Fibroblast of skin of abdomen (primary cell): ENCODE measurements at places on chromosomes 4 and X.

DNA sequence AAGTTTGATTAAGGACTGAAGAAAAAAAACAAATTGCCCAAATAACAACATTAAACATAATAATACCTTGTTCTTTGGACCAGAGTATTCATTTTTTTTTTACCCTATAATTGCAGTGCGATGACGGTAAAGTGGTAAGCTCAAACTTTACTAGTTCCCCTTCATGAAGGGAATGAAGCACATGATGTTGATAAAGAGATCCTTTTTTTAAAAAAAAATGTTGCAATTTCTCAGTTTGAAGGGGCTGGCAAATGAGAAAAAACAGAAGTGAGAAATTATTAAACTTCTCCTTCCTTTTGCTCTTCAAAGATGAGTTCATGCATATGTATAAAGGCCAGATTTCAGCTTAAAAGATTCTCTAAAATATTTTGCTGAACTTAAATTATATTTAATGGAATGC, 231.7 kb downstream of the C4orf33 start:
- DNase-seq, result no peak

DNA sequence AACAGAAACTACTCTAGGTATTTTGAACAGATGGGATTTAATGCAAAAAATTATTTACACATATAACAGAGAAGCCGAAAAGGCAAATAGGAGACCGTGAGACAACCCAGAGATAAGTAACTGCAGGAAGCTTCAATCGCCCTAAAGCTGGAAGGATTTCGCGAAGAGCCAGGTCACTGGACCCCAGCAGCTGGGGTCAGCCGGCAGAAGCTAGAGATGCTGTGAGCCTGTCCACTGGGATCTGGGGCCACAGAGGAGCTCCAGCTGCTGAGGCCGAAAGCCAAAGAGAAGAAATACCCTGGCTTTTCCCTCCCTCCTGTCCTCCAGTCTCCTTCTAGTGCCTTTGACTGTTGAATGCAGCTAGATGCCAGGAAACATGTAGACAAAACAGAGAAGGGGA, 192.8 kb upstream of the BCOR start:
- DNase-seq, result no peak

GRCh38 chr4:105474099-105474518, 247 bp upstream of the PPA2 start:
- peak; percentile 84 for DNase-seq

DNA sequence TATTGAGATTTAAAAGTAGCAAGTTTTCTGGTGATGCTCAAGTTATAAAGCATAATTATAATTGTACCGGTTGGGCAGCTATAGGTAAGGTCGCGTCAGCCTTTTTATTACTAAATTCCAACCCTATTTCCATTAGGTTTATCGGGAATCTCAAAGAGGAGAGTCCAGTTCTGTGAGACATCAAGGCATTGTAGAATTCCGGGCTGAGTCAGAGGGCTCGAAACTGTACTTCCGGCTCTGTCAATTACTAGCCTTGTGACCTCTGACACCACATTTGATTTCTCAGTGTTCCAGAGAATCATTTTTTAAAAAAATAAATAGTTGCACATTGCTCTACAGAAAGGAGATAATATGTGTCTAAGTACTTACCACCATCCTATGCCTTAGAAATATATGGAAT, 4.3 kb downstream of the IL1RAPL1 start:
- DNase-seq, result no peak

DNA sequence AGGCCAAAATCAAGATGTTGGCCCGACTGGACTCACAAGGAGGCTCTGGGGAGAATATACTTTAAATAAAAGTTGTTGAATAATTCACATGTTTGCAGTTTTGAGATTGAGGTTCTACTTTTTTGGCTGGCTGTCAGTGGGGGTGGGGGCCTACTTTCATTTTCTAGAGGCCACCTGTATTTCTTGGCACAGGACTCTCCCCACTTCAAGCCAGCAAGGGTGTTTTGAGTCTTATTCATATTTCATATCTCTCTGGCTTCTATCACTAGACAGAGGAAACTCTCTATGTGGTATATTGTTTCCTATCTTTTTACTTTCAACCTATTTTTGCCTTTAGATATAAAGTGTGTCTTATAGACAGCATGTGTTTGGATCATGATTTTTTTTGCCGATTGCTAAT, 266.4 kb downstream of the PRR32 start:
- no peak for DNase-seq

DNA sequence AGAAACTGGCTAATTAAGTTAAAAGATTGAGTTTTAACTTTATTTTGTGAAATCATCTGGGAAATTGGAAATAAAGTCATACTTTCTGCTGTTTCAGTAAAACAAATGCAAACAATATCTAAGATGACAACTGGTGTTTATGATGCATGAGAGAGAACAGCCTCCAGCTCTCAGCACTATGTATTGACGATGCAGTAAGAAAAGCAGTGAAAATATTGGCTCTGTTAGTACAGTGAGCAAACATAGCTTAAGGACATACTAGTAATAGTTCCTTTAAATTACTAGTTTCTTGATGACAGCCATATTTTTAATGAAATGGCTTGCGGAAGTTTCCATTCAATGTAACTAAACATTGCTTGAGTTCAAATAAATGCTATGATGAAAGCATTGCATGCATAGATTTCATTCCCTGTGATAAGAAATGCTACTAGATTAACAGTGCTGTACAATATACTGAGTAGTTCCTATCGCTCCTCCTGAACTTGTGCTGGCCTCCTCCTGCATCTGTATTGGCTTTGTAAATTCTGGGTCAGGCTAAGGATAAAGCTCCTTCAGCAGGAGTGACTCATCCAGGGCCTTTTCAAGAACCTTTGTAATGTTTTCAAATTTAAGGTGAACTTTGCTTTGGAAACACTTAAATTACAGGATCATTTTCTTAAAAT, 11.6 kb downstream of the ARHGAP24 start:
- peak; percentile 50 for DNase-seq

DNA sequence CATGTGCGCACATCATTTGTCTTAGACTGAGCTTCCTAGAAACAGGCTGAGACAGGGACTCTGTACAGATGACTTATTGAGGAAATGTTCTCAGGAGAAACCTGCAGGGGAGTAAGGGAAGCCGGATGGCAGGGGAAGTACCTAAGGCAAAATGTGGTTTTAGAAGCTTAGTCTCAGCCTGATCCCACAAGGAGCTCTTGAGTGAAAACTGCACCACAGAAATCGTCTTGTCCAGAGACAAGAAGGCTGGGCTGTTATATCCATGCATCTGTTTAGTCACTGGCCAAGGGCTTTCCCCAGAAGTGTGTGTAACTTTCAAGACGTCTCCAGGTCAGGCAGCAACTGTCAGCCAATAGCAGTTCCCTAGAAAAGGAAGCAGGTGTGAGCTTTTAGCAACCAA, 86.0 kb downstream of the FUNDC1 start:
- no peak for DNase-seq

GRCh38 chr4:87785731-87786509, 13.4 kb upstream of the IBSP start:
- DNase-seq, result no peak

- DNase-seq, result peak; percentile 11
Observed at GRCh38 chr4:47530801-47531200, 45.7 kb downstream of the ATP10D start.

DNA sequence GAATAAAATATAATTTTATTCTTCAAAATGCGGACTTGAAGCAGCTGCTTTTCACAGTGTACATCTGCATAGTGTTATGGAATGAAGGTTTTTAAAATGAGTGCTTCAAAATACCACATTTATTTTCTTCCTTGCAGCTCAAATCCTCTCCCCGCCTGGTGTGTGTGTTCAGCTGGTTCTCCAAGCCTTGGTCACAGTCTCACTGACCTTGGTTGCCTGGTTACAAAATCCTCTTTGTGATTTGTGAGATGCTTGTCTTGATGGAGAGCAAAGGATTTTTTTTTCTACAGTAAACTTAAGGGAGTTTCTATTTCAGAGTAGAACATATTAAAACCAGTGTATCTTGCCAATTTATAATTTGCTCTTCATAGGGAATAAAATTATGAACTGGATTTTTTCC, 139.2 kb downstream of the PCDH18 start:
- peak; percentile 75 for DNase-seq

DNA sequence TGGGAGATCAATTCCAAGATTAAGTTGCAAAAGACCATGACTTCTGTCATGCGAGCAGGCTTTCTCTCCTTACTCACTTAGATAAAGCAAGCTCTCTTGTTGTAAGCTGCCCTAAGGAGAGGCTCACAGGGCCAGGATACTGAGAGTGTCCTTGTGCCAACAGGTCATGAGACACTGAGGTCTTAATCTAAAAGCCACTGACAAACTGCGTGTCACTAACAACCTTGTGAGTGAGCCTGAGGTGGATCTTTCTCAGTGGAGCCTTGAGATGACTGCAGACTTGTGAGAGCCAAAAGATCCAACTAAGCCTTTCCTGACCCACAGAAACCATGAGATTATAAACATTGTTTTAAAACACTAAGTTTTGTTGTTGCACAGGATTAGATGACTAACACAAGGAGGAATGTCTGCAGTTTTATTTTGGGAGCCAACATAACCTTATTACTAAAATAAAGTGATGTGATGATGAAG, 170.5 kb downstream of the SLC39A8 start:
- DNase-seq, result peak; percentile 13

DNA sequence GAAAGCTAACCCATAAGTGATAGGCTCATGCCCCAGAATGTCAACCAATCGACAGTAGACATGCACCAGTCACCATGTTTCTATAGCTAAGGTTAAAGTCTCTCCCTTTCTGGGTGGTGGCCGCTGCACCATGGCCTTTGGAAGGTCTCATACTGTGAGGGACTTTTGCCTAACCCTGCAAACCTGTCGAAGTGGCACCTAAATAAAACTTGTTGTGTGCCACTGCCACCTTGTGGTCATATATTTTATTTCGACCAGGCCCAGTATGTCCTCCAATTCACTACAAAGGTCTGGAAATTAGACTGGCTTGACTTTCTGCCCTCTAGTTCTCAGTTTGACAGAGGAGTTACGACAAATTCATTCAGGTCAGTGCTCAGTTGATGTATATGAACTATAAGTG, 163.1 kb downstream of the SMARCA1 start:
- peak; percentile 30 for DNase-seq

- no peak for DNase-seq
Observed at GRCh38 chr4:10371121-10371520, 86.1 kb downstream of the ZNF518B start.
